ENCODE measurements at places on chromosomes 11 and 22.

DNA sequence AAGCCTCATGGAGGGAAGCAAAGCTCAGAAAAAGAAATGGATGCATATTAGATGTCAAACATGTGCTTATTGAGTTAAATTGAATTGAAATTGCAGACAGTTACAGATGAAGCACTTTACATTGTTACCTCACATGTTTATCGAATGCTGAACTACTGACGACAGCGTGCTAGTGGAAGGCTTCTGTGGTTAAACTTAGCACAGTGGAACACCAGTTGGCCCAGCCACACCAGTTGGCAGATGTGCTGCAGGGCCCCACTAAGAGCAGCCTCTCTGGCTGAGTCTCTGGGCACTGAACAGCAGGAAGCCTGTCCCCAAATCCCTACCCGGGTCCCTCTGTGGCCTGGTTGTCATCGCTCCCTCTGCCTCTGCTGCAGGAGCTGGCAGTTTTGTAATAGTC lies 242.1 kb downstream of the NTM start:
- no peak for DNase-seq

- DNase-seq, result no peak
These were observed 128.2 kb downstream of the BRD1 start for GRCh38 chr22:49699476-49699875.

DNA sequence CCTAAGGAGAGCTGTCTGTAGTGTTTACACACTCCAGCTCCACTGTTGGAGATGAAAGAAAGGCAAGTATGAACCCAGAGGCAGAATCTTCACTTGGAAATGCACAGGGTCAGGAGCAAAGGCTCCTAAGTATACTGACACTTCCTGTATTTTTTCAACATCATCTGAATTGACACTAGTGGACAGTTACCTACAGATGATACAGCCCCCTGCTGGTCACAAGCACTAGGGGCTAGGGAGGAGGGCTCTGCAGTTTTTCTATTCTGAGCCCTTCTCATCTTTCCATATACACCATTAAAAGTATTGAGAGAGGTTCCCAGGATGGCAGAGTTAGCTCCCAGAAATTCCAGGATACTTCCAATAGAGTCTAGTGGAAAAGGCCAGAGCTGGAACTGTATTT lies 290.3 kb upstream of the API5 start:
- no peak for DNase-seq

DNA sequence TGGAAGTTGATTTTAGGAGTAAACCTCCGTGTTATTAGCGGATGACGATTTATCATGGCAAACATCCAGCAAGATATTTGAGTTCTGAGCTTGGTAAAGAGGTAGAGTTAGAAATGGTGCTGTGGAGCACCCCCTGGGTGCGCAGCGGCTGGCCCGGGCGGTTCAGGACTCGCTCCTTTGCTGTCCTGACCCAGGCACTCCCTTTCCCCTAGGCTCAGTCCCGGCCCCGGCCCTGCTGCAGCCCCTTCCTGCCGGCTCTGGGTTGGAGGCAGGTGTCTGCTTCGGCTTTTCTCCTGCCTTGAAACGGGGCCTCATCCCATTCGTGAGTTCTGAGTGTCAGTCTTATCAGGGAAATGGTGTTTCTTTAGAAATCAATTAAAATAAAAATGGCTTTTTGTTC lies 33.4 kb downstream of the AP2A2 start:
- no peak for DNase-seq

Data from AG09319 (cell line).